Thoracic aorta (tissue), 2 donors: ENCODE measurements at places on chromosomes 11 and 22.

GRCh38 chr11:45272701-45273100, 13.4 kb downstream of the SYT13 start:
- DNase-seq = no peak
- no peak overlapping the region for H3K27ac ChIP-seq
- H3K36me3 ChIP-seq = no peaks in the 10 kb centered on the region
- H3K4me3 ChIP-seq = no peak overlapping the region

DNA sequence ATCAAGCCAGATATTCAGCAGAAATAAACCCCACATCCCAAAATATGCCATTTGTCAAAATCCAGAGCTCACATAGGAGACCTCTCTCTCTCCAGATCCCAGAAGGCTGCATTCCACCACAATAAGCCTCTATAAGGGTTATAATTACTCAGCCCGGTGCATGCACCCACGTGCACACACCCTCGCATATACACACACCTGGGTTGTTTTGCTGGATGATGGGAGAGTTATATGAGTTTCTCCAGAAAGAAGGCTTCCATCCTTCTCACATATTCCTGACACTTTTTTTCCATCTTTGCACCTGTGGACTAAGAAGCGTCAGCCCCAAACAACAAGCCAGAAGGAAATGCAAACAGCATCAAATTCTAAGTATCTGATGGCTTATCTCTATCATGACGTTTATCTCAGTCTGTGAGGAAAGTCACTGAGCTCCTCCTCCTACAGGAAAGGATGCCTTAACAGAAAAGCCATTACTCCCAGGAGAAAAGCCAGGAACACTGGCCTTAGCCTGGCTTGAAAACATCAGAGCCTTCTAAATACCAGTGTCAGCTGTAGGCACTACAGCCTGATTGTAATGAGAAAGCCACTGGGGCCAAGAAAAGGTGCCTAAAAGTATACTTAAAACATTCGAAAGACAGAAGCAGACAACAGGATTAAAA, 253.2 kb downstream of the LARGE1 start:
- H3K4me3 ChIP-seq = no peak overlapping the region
- no peaks in the 10 kb centered on the region for H3K36me3 ChIP-seq
- no peaks in the 10 kb centered on the region for H3K27me3 ChIP-seq
- DNase-seq = no peak
- H3K4me1 ChIP-seq = peaks cover 20% of the 10 kb centered on the region

DNA sequence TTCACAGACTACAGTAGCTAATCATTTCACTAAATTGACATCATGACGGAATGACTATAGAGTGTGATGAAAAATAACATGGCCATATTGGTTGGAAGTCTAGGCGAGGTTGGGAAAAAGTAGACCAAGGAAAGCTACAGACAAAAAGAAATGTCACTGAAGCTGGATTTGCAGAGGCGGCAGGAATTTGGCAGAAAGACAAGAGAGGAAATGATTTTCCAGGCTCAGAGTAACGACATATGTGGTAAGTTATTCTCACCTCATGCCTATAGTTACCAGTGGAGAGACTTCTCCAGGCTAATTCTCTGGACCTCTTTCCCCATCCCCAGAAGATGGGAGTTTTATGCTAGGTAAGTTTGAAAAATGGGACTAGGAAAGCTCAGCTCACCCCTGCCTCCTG, 1005.8 kb upstream of the CCDC90B start:
- no peak overlapping the region for H3K27ac ChIP-seq
- H3K4me1 ChIP-seq = no peaks in the 10 kb centered on the region
- DNase-seq = no peak

DNA sequence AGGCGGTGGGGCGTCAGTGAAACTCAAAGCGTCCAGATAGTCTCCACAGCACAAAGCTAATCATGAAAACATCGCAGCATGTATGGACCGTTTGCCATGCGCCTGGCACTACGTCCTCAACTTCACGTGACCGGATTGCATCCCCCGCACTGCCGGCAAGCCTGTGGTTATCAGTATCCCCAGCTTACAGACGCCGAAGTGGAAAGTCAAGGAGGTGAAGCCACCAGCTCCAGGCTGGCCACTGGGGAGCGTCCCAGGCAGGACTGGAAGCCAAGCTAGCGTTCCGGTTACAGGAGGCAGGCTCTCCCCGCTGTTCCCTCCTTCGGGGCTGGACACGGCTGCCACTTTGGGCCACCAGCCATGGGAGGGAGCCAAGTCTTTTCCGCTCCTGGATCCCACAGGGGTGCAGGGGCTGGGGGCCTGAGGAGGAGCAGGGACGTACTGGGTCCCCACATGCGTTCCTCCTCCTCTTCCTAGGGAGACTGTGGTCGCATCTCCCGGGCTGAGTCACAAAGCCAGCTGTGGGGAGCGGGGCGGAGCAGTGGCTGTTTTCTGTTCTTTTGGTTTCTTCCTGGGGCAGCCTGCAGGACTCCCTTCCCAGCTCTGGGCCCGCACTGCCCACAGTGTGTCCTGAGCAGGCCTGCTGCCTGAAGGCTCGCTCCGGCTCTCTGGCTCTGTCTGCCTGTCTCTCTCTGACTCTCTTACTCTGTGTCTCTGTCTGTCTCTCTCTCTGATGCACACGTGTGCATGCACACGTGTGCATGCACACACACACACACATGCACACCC, 4.3 kb upstream of the OSBPL5 start:
- peak overlapping the region; percentile 82 for H3K27ac ChIP-seq
- DNase-seq = no peak
- peaks cover 6% of the 10 kb centered on the region for H3K4me1 ChIP-seq
